Common myeloid progenitor, CD34-positive (primary cell): ENCODE measurements at places on chromosomes 3 and 15.

GRCh38 chr15:63736287-63736686 lies 97.5 kb downstream of the HERC1 start:
- no peak overlapping the region for H3K27ac ChIP-seq
- no peaks in the 10 kb centered on the region for H3K27me3 ChIP-seq
- no peaks in the 10 kb centered on the region for H3K4me1 ChIP-seq
- peaks cover 22% of the 10 kb centered on the region for H3K36me3 ChIP-seq
- no peak overlapping the region for H3K4me3 ChIP-seq

DNA sequence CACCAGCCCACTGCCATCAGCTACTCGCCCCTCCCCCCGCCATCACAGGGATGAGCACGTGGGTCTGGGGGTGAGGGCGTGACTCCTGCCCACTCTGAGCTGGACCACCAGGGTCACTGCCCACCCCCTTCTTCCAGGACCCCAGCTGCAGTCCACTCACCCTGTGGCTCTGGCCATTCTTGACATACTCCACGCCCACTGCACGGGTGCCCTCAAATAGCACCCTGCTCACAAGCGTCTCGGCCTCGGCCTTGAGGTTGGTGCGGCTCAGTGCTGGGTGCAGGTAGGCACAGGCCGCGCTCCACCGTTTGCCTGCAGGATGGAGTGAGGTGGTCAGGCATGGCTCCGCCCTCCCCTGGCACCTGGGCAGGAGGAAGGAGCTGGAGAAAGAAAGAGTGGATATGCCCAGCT lies 23.9 kb downstream of the CHDH start:
- H3K4me1 ChIP-seq: peaks cover 6% of the 10 kb centered on the region
- H3K27ac ChIP-seq: no peak overlapping the region
- peaks cover 5% of the 10 kb centered on the region for H3K27me3 ChIP-seq
- H3K36me3 ChIP-seq: no peaks in the 10 kb centered on the region
- no peak for DNase-seq
- no peak overlapping the region for H3K4me3 ChIP-seq

- no peaks in the 10 kb centered on the region for H3K36me3 ChIP-seq
- H3K27me3 ChIP-seq: no peaks in the 10 kb centered on the region
- H3K27ac ChIP-seq: no peak overlapping the region
These were observed 688.7 kb downstream of the TUSC7 start for GRCh38 chr3:117398141-117398899.

DNA sequence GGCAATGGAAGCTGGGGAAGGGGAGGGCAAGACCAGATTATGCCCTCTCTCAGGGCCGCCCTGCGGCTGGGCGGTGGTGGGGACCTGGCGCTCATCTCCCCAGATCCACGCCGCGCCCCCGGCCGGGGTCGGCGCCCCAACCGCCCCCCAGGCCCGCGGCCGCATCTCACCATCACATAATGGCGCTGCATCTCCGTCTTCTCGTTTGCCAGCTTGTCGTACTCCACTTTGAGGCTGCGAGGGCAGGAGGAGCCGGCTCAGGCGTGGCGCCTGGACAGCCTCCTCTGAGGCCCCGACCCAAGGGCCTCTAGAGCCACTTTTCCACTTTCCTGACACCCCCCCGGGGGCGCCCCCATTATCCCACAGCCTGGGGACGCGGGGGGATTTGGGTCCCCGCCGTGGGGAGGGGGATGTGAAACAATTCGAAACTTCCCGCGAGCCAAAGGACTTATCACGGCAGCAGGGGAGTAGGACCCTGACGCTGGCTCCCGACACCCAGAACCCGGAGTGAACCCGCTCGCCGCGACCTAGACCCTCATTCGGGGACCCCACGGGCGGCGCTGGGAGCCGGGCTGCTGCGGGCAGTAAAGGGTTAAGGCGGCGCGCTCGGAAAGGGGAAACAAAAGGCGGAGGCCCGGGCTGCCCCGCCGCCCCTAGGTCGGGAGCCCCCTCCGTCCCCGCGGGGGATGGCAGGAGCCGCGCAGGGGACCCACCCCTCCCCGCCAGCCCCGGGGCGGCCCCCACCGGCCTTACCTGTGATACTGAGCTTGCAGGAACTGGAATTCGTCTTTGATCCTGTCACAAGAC lies 2.1 kb downstream of the TLE3 start:
- peak overlapping the region; percentile 33 for H3K27ac ChIP-seq
- no peaks in the 10 kb centered on the region for H3K36me3 ChIP-seq
- no peaks in the 10 kb centered on the region for H3K27me3 ChIP-seq
- peak; percentile 80 for DNase-seq
- H3K4me3 ChIP-seq: peak overlapping the region; percentile 90

GRCh38 chr3:190619761-190620160 lies 105.9 kb downstream of the IL1RAP start:
- H3K4me1 ChIP-seq: peaks cover 35% of the 10 kb centered on the region
- H3K27me3 ChIP-seq: no peaks in the 10 kb centered on the region
- peak overlapping the region; percentile 96 for H3K27ac ChIP-seq
- H3K4me3 ChIP-seq: no peak overlapping the region
- no peaks in the 10 kb centered on the region for H3K36me3 ChIP-seq

DNA sequence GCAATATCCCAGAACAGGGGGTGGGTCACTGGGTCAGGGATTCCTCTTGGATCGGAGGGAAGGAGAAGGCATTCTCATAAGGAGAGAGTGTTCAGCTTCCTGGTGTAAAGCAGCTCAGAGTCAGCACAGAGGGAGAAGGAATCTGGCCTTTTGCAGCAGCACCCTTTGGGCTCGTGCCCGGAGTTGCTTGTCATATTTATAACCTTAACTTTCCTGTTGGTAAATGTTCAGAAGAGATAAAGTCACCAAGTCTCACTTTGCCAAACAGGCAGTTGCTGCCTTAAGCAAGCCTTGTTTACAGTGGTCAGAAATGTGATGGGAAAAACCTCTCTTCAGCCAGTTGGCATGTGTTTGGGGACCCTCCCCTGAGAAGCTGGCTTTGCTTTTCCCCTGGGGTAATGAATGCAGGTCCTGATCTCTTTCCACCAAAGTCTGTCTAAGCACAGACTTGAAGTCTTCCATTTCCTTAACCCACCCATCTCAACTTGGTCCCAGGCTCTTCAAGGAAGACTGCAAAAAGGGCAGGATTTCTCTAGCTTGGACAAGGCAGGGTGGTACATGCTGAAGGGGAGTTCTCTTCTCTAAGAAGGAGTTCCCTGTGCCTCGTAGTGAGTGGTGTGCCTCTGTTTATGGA lies 206.9 kb upstream of the BHLHE40 start:
- peaks cover 7% of the 10 kb centered on the region for H3K36me3 ChIP-seq
- DNase-seq: peak; percentile 70
- peaks cover 27% of the 10 kb centered on the region for H3K4me1 ChIP-seq

DNA sequence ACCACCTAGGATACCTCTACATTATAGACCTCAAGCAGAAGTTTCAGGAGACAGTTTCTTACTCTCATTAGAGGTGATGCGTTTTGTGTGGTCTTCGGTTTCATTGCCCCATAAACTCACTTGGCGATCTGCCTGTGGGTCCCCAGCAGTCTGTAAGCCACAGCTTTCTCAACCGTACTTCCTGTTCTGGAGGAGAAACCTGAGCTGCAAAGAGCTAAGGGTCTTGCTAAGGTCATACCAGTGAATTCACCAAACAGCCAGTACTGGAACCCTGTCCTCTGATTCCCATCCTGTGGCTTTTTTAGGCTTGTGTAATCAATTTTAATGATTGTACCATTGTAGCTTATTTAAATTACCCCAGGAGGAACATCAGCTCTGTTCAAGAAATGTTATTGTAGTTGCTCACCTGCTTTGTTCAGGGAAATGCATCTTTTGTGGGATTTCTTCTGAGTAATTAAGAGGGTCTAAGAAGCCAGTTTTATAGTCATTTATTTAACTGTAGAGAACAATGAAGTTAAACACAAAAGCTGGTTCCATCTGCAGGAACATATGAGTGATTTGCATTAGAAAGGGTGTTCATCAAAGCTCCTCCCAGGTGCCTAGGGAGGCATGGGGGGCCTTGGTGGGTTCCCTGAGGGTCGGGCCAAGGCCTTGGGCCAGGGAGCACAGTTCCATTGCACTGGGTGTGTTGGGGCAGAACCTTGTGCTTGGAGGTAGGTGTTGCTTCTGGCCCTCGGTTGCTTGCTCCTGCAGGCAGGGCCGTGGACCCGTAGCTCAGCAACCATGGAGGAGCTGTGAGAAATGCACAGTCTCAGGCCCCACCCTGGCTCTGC lies 69.6 kb downstream of the APBA2 start:
- no peak overlapping the region for H3K4me3 ChIP-seq
- H3K36me3 ChIP-seq: no peaks in the 10 kb centered on the region
- peaks cover 23% of the 10 kb centered on the region for H3K4me1 ChIP-seq
- no peak overlapping the region for H3K27ac ChIP-seq
- H3K27me3 ChIP-seq: peaks cover 18% of the 10 kb centered on the region
- DNase-seq: peak; percentile 88
